ENCODE measurements at places on chromosomes 7 and 10.

- peak; percentile 63 for DNase-seq
These were observed 32.1 kb downstream of the FAS start for GRCh38 chr10:89022734-89023133.

GRCh38 chr7:18626717-18627116 lies 131.2 kb downstream of the HDAC9 start:
- DNase-seq = no peak

DNA sequence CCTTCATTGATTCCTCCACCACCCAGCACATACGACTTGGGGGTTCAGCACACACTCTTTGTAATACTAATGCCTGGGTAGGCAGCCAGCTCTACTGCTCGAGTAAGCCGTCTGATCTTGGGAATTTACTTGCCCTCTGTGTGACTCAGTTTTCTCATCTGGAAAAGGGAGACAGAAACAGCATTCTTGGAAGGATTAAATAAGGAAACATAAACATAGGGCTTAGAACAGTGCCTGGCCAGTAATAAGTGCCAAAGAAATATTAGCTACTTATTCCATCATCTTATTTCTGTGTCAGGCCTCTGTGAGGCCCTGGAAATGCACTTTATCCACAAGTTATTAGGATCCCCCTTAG lies 130.1 kb downstream of the TNS3 start:
- DNase-seq = no peak

GRCh38 chr7:143439866-143440265 lies 3.4 kb upstream of the TAS2R60 start:
- peak; percentile 49 for DNase-seq

- no peak for DNase-seq
These were observed 13.2 kb downstream of the CCDC7 start for GRCh38 chr10:32459051-32459698.

GRCh38 chr7:91993976-91994375 lies 53.3 kb downstream of the AKAP9 start:
- DNase-seq = no peak

DNA sequence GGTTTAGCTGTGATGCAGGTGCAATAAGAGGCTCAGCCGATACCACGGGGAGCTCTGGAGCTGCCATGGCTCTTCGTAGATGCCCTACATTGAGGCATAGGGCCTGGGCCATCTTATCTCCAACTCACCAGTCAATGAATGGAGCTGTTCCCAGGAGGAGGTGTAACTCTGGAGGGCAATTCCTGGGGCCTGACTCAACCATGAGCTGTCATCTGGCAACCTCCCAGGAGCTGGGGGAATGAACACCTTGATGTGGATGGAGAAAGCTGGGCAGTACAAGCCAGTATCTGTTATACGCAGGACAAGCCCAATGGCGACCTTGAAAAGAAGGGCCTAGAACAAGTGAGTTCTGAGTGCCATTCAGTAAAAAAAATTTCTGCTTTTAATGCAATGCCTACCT lies 224.0 kb upstream of the PLXDC2 start:
- DNase-seq = peak; percentile 24

DNA sequence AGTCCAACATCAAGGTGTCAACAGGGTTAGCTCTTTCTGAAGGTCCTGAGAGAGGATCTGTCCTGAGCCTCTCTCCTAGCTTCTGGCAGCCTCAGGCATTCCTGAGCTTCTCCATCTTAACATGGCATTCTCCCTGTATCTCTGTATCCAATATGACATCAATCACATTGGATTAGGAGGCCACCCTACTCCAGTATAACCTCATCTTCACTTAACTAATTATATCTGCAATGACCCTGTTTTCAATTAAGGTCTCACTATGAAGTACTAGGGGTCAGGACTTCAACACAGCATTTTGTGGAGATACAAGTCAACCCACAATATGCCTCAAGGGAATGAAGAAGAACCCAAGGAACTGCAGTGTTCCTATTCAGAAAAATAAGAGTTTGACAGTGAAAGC lies 133.8 kb downstream of the RELN start:
- no peak for DNase-seq

DNA sequence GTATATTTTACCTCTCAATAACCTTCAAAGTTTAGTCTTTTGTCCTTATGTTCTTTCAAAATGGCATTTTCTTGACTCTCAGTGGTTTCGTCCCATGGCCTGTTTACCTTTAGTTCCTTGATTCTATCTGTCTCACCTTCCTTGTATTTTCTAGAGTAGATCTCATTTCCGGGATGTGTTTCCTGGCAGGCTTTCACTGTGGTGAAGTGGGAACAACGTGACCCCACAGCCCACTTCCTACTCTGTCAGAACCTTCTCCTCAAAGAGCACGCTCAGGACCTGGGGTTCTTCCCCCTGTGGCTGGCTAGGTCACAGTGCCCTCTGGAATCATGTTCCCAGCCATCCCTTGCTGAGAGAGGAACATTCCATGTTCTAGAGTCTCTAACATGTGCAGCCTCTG lies 129.9 kb upstream of the ZNF32 start:
- no peak for DNase-seq

- DNase-seq = no peak
These were observed 509.2 kb downstream of the TCERG1L start for GRCh38 chr10:130802301-130802700.

DNA sequence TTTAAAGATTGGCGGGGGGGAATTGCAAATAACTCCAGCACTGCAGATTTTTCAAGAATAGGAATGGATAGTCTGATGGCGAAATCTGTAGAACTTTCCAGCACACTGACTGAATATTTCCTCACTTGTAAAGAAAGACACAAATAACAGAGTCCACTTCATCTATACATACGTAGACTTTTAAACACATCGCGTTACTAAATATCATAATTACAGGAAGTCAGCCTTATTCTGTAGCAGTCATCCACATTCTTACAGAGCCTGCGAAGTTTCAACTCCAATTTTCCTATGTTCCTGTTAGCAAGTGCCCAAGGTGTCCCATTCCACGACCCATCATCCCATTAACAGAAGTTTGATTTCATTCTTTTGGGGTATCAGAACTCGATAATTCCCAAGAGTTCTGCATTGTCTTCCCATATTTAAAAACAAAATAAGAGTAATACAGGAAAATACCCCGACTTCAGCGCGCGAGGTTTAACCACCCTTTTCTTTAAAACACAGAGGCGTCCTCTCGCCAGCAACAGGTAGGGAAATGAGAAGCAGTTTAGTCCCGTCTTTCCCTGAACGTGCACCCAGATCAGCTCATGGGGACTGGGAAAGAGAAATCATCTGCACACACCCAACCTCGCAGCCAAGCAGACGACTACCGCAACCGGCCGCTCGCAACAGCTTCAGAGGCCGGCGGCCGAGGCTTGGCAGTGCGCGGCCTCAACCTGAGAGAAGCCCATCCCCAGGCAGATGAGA lies 880 bp downstream of the HERC4 start:
- peak; percentile 17 for DNase-seq

- DNase-seq = no peak
These were observed 103.0 kb downstream of the RNF216 start for GRCh38 chr7:5678295-5679047.

GRCh38 chr10:100370714-100371481 lies 23.9 kb downstream of the SCD start:
- DNase-seq = peak; percentile 98

DNA sequence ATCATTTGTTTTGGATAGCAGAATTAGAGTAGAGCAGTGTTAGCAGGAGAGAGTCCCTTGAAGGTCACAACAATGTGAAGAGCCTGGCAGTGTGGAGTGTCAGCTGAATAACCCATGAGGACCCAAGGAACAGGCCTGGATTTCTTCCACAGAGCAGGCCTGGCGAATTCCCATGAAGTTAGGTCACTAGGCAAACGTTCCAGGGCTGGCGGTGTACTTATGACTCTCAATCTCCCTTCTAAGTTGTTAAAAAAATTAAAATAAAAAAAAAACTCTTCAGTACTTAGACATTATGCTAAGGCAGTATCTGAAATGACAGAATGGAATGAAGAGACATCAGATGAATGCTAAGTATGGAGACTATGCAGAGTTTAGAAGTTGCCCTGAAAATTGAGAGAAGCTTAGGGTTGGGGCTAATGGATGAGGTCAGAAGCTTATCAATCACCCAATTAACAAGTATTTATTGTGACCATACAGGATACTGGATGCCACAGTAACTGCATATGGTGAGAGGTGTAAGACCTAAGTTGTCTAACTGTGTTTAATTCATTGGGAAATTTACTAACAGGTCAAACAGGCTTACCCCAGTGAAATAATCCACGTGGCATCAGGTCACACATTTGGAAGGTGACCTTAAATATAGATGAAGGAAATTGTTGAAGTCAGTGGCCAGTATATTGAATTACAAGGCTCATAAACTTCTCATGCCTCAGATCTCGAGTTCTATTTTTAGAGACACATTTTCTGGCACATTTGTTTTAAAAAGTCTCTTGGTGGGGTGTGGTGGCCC lies 126.2 kb upstream of the NRP1 start:
- DNase-seq = peak; percentile 14

GRCh38 chr10:130014263-130015074 lies 50.4 kb upstream of the EBF3 start:
- DNase-seq = no peak

GRCh38 chr7:90596671-90597562 lies 796 bp downstream of the CDK14 start:
- peak; percentile 17 for DNase-seq

DNA sequence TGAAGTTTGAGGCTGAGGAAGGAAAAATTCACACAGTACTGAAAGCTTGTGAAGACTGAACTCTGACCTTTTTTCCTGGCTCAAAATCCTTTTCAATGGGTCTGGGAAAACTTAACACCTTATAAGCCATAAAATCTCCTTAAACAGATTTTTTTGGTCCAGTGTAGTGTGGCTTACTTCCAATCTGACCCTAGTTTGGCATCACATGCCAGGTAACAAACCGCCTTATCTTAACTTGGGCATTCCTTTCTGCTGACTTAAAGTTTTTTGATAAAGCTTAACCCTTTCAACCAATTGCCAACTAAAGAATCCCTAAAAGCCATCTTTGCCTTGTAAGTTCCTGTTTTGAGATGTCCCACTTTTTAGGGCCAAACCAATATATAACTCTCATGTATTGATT lies 13.2 kb upstream of the ITPRID1 start:
- no peak for DNase-seq

GRCh38 chr7:116525298-116525912 lies 569 bp downstream of the CAV1 start:
- DNase-seq = peak; percentile 72

DNA sequence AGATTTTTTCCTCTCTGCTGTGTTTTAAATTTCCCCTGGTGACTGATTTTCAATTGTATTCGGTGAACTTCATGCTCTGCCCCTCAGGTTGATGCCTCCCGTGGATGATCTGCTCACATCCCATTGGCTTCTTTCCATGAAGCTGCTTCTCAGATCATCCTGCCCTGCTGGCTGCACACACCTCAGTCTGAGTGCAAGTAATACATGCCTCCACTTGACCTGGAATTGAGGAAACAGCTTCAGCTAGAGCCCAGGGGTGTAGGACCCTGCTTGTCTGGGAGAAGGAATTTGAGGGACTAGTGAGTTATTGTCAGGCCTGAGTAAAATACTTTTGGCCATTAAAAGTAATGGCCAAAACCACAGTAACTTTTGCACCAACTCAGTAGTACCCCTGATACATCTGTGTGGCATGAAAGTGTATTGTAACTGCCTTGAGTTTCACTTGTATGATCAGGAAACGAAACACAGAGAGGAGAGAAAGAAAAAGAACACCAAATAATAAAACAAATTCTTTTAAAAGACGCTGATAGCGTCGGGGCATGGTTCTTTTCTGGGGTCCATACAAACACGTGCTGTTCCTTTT lies 49.4 kb downstream of the SPAM1 start:
- no peak for DNase-seq

- DNase-seq = peak; percentile 40
These were observed 133.5 kb upstream of the PRSS58 start for GRCh38 chr7:142391191-142391992.

- peak; percentile 80 for DNase-seq
These were observed at the start of gene IRF5 for GRCh38 chr7:128937647-128938543. Gene IRF5, plus strand, starts transcription at chr7:128937927. Its CDS starts 4,155 bp downstream, at chr7:128942082.

- no peak for DNase-seq
These were observed 16.7 kb downstream of the RET start for GRCh38 chr10:43093423-43094076.

- no peak for DNase-seq
These were observed 22.5 kb downstream of the CFAP43 start for GRCh38 chr10:104209575-104210198.

DNA sequence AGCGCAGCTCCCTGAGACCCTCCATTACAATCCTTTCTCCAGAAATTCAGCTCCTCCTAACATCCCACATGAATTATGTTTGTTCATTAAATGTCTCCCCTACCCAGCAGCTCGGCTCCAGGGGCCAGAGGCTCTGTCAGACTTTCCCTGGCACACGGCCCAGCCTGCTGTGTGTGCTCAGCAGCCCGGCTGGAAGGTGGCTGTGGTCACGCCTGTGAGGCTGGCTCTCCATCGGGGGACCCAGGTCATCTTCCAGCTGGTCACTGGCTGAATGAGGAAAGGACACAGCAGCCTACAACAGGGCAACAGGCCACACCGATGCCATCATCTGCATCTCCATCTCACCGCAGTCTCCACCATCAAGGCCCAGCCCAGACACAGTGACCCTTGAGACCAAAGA lies 219.8 kb downstream of the MAD1L1 start:
- DNase-seq = no peak
